Natural killer cell (primary cell): ENCODE measurements at places on chromosomes 11 and 22. TPM values are rescaled to one million over a fixed set of nuclear protein-coding genes. Genes with fewer than 3 reads are reported as not detected.

DNA sequence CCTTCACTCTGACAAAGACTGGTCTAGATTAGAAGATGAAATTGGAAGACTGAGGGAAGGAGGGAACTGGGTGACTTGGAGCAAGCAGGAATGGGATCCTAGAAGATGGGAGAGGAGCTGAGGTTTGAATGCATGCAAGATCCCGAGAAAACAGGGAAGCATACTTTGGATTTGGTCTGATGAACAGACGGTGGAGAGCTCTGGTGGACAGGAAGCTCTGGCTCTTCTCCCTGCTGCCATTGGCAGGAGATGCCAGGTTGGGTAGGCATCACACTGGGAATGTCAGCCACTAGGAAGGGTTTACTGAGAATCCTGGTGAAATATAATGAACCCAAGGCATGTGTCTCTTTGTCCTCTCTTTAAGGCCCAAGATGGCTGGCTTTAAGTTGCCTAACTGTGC, 16.5 kb downstream of the NAV2 start:
- no peak for DNase-seq

GRCh38 chr11:129917231-129917630, 21.9 kb upstream of the NFRKB start:
- DNase-seq = no peak

The MAJIN gene
- not detected for total RNA-seq

GRCh38 chr22:50267591-50268390, 2.4 kb downstream of the MAPK11 start:
- DNase-seq = peak; percentile 75

The PSMA1 gene
- total RNA-seq = 143 TPM

The SLC5A4 gene
- total RNA-seq = not detected

The SGSM1 gene
- total RNA-seq = 15.4 TPM

GRCh38 chr11:8097062-8097461, 16.1 kb downstream of the TUB start:
- DNase-seq = no peak

DNA sequence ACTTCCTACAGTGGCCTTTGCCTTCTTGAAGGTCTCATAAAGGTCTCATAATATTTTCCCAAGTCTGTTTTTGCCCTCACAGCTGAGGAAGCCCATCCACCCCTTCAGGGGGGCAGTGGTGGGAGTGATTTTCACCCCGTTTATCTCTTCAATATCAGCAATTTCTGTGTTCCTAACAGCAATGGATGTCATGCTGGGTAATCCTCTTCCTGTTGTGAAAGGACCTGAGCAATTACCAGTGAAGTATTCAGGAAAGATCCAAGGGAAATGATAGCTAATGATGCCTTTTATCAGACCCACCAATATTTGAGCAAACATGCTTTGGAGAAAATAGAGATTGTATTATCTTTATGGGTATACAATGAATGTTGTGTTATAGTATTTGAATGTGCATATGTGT, 226.9 kb downstream of the INSC start:
- no peak for DNase-seq

DNA sequence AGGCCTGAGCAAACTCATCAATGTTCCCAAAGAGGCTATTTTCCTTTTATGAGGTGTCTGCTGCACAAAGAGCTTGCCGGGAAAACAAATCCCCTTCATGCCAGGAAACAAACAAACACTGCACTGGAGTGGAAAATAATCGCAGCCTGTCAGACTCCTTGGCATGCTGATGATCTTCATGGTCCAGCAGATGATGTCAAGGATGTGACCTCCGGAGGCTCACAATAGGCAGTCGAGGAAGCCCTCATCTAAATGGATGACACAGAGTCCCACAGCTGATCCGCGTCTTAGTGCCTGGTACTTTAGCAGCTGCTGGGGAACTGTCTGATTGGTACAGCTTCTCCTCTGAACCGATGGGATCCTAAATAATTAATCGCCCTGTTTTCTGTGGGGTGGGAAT, 187.6 kb downstream of the TENM4 start:
- no peak for DNase-seq

GRCh38 chr11:12127206-12127898, 17.0 kb downstream of the MICAL2 start:
- no peak for DNase-seq

DNA sequence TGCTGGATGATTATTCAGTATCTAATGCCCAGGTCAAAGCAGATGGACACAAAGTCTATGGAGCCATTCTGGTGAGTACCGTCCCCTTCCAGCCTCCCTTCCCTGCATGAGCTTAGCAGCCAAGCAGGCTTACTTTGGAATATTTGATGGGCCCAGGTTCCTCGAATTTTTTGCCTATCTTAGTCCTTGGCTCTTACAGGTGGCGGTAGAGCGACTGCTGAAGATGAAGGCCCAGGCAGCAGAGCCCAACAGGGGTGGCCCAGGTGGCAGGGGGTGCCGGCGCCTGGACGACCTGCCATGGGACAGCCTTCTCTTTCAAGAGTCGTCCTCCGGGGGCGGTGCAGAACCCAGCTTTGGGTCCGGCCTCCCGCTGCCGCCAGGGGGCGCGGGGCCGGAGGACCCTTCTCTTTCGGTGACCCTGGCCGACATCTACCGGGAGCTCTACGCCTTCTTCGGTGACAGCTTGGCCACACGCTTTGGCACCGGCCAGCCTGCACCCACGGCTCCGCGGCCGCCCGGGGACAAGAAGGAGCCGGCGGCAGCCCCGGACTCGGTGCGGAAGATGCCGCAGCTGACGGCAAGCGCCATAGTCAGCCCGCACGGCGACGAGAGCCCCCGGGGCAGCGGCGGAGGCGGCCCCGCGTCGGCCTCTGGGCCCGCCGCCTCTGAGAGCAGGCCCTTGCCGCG, 741 bp upstream of the TMEM179B start:
- DNase-seq = peak; percentile 92

- DNase-seq = no peak
Observed at GRCh38 chr11:111733611-111734088, 32.5 kb downstream of the PPP2R1B start.

DNA sequence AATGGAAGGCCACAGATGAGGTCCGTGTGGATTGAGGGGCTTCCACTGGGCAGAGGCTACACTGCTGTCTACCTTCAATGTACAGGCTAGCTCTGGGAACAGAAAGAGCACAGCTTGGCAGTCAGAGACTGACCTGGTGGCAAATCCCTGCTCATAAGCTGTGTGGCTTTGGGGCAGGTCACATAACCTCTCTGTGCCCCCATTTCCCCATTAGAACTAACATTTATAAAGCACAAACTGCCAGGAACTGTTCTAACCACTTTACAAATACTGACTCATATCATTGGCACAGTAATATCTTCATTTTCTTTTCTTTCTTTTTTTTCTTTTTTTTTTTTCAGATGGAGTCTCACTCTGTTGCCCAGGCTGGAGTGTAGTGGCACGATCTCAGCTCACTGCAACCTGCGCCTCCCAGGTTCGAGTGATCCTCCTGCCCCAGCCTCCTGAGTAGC, 3.1 kb downstream of the FOSL1 start:
- DNase-seq = no peak

The NAALAD2 gene
- not detected for total RNA-seq

The MRGPRD gene
- total RNA-seq = not detected

DNA sequence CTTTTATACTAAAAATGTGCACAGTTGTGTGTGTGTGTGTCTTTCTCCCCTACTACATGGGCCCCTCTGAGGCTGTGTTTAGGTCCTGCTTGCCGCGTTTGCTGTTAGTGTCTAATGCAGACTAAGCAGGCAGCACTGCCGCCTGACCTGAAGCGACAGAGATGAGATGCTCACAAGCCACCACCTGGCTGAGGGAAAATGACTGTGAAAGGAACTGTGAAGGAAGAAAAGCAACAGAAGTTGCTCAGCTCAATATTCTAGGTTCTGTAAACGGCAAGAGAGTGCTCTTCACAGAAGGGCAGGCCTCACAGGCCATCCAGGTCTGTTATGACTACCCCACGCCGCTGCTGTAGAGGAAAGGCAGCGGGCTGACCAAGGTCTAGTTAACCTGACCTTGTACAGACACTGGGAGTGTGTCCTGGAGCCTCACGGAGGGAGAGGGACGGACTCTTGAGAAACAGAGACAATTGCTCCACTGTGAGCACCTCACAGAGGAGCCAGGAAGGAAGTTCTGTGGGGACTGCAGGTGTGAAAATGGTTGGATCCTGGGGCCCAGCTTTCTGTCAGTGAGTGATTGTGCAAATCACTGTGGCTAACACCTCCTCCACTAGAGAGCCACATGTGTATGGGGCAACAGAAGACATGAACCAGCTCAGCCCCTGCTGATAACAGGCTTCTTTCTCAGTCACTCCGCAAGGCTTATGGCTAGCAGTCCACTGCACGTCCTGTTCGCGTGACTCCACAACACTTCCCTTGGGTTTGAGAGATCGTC, 31.3 kb upstream of the YPEL1 start:
- DNase-seq = peak; percentile 88

The HTR3A gene
- not detected for total RNA-seq

DNA sequence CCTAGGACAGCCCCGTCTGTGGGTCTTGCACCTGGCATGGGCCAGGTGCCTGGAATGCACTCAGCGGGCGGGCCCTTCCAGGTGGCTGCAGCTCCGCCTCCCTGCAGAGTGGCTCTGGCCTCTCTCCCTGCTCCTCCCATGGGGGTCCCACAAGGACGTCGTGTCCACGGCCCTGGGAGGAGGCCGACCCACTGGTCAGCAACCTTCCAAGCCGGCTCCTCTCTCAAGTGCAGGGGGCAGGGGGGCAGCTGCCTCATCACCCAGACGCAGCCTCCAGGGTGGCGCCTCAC, 41.9 kb downstream of the CERK start:
- no peak for DNase-seq

The TMEM25 gene
- 9.3 TPM for total RNA-seq

The IFT27 gene
- 30.1 TPM for total RNA-seq
